ENCODE measurements at places on chromosomes 7 and 10.

DNA sequence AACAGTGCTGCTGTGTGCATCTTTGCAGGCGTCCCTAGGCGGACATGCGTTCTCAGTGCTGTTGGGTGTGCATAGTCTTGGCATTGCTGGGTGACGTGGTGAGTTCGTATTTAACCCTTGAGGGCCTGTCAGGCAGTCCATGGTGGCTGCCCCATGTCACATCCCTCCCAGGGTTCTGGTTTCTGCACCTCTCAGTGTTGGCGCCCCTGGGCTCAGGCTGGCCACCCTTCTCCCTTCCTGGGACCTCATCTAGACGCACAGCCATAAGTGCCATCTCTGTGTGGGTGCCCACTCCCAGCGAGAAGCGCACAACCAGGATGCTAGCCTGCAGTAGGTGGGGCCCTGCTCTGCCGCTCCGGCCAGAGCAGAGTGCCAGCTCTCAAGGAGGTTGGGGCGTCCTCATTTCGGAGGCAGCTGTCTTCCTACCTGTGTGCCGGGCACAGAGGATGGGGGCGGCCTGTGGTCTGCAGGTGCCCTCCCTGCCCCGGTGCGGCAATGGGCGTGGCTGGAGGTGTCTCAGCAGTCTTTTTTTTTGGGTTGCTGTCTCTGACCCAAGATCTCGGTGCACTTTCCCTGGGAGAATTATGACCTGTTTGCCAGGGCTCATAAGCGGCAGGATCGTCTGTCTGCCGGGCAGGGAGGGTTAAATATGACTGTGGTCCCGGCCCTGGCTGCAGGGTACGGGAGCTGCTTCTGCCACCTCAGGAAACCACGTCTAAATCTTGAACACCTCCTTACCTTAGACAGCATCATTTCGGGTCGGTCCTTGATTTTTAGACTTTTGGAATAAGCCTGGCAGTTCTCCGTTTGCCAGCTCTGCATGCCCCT, 6.5 kb downstream of the INPP5A start:
- DNase-seq = peak; percentile 30

DNA sequence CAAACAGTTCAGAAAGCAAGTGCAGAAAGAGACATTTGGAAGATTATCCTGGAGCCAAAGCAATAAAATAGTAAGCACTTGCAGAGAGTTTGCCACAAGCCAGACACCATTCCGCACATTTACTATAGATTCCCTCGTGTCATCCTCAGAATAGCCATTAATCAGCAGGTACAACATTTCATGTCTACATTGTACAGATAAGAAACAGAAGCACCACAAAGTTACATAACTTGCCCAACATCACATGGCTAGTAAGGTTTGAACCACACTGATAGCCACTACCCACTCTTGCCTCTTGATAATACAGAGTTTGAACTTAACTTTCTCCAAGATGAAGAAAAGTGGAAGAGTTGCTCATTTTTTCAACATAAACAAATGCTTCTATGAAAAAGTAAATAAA, 40.6 kb upstream of the GHITM start:
- DNase-seq = no peak

DNA sequence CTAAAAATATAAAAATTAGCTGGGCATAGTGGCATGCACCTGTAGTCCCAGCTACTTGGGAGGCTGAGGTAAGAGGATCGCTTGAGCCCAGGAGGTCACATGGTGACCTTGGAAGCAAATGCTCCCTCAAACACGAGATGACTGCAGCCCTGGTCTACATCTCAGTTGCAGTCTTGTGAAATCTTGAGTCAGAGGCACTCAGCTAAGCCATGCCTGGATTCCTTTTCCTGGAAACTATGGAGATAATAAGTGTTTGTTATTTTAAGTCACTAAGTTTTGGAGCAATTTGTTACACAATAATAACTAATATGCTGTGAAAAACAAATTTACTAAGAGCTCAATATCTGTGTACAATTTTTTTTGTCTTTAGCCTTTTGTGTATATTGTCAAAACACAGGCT, 284.3 kb upstream of the KAT6B start:
- DNase-seq = no peak

- no peak for DNase-seq
Measured at GRCh38 chr7:156460858-156461627, 179.5 kb upstream of the RNF32 start.

GRCh38 chr7:1076184-1077072, 11.5 kb upstream of the GPER1 start:
- no peak for DNase-seq

GRCh38 chr7:30635798-30636197, 41.1 kb downstream of the GARS1 start:
- no peak for DNase-seq

GRCh38 chr10:92742331-92743228, 52.8 kb downstream of the HHEX start:
- no peak for DNase-seq

DNA sequence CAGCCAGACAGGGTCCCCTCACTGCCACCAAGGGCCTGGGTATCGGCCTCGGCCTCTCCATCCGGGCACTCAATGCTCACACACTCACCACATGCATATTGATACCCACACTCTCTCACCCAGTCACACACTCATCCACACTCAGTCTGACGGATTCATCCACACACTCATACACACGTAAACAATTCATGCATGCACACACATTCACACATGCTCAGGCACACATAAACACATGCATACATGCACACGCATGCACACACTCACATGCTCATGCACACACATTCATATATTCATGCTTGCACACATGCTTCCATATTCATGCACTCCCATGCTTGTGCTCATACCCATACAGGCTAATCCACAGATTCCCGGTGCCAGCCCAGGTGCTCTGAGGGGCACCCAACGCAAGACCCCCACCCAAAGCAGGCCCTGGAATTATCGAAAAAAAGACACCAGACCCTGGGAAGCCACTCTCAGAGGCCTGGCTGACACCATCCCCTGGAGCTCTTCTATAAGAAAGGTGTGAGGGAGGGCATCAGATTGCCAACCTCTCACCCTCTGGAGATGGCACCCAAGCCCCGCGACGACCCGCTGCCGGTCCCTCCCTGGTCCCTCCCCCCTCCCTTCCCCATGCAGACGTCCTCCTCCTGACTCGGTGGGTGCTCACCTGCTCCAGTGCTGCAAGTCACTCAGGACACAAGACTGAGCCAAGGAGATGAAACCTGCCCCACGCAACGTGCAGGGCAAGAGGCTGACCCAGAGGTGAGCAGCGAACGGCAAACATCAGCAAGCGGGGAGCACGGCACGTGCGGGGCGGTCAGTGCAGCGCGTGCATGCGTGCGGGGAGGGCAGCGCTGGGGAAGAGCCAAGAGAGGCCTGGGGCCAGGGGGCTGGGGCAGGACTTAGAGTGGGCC, 15.2 kb downstream of the STK32C start:
- no peak for DNase-seq

DNA sequence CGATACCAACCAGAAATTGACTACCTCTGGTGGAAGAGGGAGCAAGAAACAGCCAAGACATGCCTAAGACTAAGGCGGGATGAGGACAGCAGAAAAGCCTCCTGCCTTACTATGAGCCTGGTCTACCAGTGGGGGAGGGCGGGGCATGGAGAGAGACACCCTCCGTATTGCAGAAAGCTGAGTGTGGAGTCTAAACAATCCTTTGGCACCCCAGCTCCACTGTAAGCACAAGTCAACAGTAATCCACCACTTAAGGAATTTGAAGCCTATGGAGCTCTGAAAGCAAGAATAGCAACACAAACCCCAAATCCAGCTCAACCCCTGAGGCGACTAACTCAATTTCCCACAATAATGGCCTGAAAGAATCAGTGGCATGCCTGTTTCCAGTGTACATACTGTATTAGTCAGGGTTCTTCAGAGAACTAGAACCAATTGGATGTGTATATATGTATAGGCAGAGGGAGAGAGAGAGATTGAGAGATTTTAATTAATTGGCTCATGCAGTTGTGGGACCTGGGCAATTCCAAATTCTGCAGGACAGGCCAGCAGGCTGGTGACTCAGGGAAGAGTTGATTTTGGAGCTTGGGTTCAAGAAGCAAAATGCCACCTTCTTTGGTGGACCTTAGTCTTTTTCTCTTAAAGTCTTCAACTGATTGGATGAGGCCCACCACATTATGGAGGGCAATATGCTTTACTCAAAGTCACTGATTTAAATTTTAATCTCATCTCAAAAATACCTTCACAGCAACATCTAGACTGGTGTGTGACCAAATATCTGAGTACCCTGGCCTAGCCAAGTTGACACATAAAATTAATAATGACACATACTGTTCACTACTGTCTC, 13.5 kb downstream of the PPIF start:
- DNase-seq = no peak

- DNase-seq = no peak
Measured at GRCh38 chr10:13528875-13529713, at the start of gene BEND7. BEND7 (minus strand) TSS chr10:13529014; CDS start chr10:13528533, 481 bp downstream.

GRCh38 chr10:54708591-54708990, 92.4 kb downstream of the PCDH15 start:
- no peak for DNase-seq

- DNase-seq = no peak
Measured at GRCh38 chr7:34622771-34623250, 35.2 kb upstream of the NPSR1 start.

GRCh38 chr10:112803961-112804401, 146.1 kb upstream of the TCF7L2 start:
- DNase-seq = no peak

All from CD4-positive, alpha-beta T cell treated with Interleukin-17A for 1 hour (primary cell).